ENCODE measurements at places on chromosomes 6 and 20. TPM values are rescaled to one million over a fixed set of nuclear protein-coding genes. Genes with fewer than 3 reads are reported as not detected.

DNA sequence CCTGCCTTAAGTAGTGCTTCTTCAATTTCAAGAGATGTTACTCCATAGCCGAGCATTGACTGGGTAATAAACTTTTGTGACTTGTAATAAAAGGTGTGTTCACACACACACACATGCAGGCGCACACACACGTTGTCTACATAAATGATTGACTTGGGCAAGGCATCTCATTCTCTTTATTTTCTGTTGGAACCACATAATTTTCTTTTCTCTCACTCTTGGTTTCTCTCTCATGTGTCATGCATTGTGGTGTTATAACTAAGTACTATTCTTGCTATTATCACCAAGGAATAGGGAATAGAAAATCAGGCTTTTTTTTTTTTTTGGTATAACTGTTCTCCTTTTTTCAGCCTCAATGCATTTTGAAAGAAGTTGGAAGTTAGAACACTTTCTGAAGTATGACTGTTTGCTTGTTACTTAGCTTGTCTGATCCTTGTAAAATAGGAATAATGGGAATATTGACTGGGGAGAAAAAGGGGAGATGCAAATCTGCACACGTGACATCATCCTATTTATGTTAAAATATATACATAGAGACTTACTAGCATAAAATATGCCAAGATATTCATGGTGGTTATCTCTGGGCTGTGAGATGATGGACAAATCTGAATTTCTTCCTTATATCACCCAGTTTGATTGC is 26.1 kb upstream of the CD83 start:
- no peak overlapping the region for H3K4me3 ChIP-seq
- H3K27ac ChIP-seq = no peak overlapping the region
- no peaks in the 10 kb centered on the region for H3K4me1 ChIP-seq
- no peaks in the 10 kb centered on the region for H3K36me3 ChIP-seq
- DNase-seq = no peak
- H3K27me3 ChIP-seq = no peaks in the 10 kb centered on the region

- no peak overlapping the region for H3K27ac ChIP-seq
- H3K4me3 ChIP-seq = no peak overlapping the region
- no peak for DNase-seq
- H3K27me3 ChIP-seq = no peaks in the 10 kb centered on the region
- no peaks in the 10 kb centered on the region for H3K4me1 ChIP-seq
Observed at GRCh38 chr20:49435639-49436038, 46.8 kb downstream of the KCNB1 start.

DNA sequence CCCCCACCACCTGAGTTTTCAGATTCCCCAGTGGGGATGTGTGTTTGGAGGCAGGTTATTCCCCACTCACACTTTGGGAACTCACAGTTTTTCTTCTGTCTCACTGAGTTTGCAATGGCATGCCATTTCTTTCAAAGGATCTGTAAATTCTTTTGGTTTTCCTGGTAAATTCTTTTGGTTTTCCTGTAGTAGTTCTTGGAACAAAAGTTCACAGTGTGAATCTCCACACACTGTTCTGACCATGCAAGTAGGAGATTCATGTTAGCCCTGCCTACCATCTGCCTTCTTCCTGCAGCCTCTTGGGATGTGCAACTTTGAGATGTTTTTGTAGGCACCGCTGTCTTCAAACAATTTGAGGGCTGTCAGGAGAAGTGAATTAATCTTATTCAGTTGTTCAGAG is 165.6 kb upstream of the OGFRL1 start:
- H3K36me3 ChIP-seq = no peaks in the 10 kb centered on the region
- H3K4me1 ChIP-seq = no peaks in the 10 kb centered on the region
- no peak overlapping the region for H3K27ac ChIP-seq

- DNase-seq = no peak
- H3K4me3 ChIP-seq = no peak overlapping the region
- H3K27me3 ChIP-seq = no peaks in the 10 kb centered on the region
- H3K27ac ChIP-seq = no peak overlapping the region
- no peaks in the 10 kb centered on the region for H3K36me3 ChIP-seq
Observed at GRCh38 chr6:18308070-18308735, 43.9 kb upstream of the DEK start.

GRCh38 chr20:41540459-41540858 is 77.7 kb downstream of the CHD6 start:
- no peak overlapping the region for H3K27ac ChIP-seq
- DNase-seq = no peak
- H3K4me3 ChIP-seq = no peak overlapping the region
- peaks cover 3% of the 10 kb centered on the region for H3K4me1 ChIP-seq
- H3K27me3 ChIP-seq = no peaks in the 10 kb centered on the region

GRCh38 chr6:68572975-68573374 is 62.1 kb upstream of the ADGRB3 start:
- H3K27ac ChIP-seq = no peak overlapping the region
- no peak for DNase-seq
- H3K4me1 ChIP-seq = no peaks in the 10 kb centered on the region
- H3K36me3 ChIP-seq = no peaks in the 10 kb centered on the region
- H3K4me3 ChIP-seq = no peak overlapping the region
- H3K27me3 ChIP-seq = no peaks in the 10 kb centered on the region

- DNase-seq = no peak
- H3K27ac ChIP-seq = no peak overlapping the region
- no peaks in the 10 kb centered on the region for H3K36me3 ChIP-seq
- H3K4me3 ChIP-seq = no peak overlapping the region
Observed at GRCh38 chr6:92469186-92469828, 950.1 kb downstream of the EPHA7 start.

GRCh38 chr20:63212393-63212730 is 3.6 kb downstream of the YTHDF1 start:
- H3K36me3 ChIP-seq = peaks cover 64% of the 10 kb centered on the region
- H3K27me3 ChIP-seq = no peaks in the 10 kb centered on the region
- H3K27ac ChIP-seq = no peak overlapping the region
- no peak for DNase-seq
- H3K4me3 ChIP-seq = no peak overlapping the region

Gene ZNF343
- total RNA-seq = 13.0 TPM

Gene TUBB1
- not detected for total RNA-seq

Gene GSTA3
- 21.7 TPM for total RNA-seq

Gene SNRPB
- total RNA-seq = 189 TPM

Data from adrenal gland (tissue), 19 donors.